ENCODE measurements at places on chromosomes 7 and 10.

DNA sequence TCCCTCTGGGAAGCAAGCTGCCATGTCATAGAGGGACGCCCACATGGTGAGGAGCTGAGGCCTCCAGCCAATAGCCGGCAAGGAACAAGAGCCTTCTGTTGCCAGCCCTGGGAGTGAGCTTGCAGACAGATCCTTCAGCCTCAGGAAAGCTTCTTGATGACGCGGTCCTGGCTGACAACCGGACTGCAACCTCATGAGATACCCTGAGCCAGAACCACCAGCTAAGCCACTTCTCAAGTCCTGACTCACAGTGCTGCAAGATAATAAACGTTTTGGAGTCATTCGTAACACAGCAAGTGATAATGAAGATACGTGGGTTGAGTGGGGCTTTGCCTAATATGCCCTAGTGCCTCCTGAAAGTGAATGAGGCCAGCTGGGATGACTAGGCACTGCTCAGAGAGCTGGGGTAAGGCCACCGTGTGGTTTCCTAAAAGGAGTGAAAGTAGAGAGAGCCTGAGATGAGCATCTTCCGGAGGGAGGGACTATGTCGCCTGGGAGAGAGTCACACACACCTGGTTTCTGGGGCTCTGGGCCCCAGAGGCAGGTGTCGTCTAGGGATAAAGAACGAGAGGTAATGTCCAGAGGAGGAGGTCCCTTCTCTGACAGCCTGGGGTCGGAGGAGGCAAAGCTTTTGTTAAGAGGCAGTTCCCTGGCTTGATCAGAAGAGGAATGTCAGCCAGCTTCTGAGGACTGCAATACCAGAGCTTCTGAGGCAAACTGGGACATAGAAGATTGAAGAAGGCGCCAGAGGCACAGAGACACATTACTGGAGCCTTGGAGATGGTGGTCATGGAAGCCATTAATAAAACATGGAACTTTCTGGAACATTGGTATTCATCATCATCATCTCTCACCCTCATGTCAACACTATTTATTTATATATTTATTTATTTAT, 53.6 kb downstream of the PYROXD2 start:
- peak; percentile 70 for DNase-seq

DNA sequence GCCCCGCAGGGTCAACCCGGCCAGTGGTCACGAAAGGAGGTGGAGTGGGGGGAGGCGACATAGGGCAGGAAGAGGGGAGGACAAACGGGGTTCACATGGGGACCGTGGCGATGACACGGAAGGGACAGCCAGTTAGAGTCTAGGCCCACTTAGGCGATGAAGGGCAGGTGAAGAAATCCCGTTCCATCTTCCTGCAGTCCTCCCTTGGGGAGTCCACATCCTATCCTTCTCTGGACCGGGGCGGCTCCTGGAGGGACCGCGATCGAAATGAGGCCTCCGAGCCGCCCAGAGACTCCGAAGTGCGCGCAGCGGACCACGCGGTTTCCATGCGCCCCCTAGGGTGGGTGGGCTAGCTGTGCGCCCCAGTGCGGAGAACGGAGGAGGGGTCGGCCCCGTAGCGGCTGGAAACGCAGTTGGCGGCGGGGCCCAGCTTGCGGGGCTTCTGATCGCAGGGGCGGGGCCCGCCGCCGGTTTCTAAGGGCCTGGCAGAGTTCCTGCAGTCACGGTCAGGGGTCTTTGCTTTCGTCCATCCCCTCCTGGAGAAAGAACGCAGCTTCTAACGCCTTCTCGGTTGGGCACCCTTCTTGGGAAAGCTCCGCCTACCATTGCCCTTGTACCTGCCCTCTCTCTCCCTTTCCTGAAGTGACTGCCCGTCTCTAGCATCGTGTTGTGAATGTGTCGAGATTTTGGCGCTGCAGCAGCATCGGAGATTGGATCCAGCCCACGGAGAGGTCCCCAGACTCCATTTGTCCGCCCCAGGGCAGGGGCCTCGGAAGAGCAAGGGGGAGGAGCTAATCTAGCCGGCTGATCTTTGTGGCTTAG, 17.9 kb upstream of the TMEM225B start:
- peak; percentile 54 for DNase-seq

- DNase-seq = no peak
These were observed 455.7 kb upstream of the KLF6 start for GRCh38 chr10:4240608-4241197.

DNA sequence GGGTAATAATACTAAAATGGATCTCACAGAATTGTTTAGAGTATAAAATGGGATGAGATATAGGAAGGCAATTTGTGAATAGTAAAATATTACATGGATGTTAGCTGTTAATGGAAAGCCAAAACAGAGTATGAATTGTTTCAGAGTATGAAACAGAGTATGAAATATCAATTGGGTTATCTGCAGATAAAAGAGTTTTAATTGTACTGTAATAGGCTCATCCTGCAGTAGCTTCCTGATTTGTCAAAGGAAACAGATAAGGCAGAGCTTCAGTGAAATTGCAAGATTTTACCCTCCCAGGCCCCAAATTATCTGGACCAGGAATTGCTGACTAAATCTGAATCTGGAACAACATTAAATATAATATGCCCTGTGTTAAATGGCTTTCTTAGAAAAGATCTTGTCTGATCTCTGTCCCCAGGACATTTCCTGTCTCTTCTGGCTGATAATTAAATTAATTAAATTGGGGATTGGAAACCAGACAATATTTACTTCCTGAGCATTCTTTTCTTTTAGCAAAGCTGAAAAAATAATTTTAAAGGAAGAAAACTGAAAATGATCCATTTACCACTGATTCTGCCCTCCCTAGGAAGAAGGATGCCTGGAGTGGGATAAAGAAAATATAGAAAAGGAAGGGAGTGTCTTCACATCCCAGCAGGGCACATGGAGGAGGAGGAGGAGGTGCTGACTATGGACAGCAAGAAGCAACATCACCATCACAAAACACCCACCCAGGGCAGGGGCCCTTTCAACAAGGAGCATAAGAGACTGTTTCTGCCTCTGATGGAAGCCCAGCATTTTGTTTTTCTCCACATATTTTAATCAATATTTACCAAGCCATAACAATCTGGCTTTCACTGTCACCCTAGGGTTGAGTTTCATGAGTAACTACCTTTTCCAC, 18.5 kb downstream of the PTN start:
- DNase-seq = no peak

DNA sequence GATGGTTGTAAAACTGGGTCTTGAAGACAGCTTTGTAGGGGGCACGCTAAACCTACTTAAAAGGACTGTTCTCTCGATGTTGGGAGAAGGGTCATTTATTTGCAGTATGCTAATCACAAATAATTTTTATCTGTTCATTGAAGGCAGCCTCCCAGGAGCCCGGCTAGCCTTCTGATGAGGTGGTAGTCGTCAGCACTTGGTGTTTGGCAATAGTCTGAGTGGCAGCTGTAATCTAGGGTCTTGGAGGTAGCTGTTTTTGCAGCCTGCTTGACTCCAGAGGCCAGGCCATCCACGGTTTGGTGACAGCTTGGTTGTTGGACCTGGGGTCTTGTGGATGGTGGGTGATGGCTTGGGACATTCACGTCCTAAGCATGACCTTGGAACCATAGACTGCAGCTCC, 2.2 kb downstream of the GTF2IRD1 start:
- no peak for DNase-seq

- no peak for DNase-seq
These were observed 497.6 kb upstream of the PHF14 start for GRCh38 chr7:10475940-10476641.

GRCh38 chr10:29607576-29607975, 27.2 kb downstream of the SVIL start:
- DNase-seq = no peak

DNA sequence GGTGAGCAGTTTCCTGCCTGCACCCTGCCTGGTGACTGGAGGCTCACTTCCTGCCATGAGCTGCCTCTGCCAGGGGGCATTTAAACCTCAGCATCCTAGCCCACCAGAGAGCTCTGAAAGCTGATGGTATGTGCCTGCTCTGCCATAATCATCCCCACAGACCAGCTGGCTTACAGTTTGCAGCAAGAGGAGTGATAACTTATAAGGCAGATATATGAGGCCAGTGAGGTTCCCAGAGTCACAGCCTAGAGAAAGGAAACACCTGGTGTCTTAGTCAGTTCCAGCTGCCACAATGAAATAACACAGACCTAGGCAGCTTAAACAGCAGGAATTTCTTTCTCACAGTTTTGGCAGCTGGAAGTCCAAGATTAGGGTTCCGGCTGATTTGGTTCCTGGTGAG, 232.0 kb downstream of the PAXIP1 start:
- DNase-seq = no peak

DNA sequence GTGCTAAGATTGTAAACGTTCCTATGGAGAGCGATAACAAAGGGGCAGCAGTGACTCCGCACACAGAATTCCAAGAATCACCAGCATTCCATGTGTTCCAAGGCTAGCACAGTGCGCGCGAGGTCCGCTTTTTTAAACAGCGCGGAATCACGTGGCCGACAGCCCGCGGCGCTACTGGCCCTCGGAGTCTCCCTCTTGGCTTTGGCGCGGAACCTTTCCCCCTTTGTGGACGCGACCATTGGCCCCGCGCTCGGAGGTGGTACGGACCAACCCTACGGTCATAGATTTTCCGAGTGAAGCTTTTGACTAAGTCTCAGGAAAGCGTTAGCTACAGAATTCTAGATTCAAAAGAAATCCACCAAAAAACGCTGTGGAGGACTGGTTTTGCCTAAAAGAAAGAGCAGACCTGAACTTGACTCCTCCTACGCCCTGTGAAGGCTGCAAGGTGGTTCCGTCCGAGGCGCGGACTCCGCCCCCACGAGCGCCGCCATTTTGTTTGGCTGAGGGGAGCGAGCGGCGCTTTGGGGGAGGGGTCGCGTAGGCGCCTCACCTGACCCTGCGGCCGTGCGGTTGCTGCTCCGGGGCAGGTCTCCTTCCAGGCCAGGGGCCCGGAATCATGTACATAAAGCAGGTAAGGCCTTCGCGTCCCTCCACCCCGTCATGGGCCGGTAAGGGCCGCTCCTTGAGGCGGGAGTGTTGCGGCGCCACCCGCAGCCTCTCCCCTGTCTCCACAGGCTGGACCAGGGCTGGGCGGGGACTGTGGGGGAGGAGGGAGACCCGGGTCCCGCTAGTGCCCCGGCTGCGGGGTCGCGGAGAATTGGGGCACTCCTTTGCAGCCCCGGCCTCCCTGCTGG, at the start of gene SMC3:
Gene SMC3, plus strand, starts transcription at position 495 of the 854 bp plus-strand sequence. Its CDS starts 122 bp downstream, at position 617.
- peak; percentile 94 for DNase-seq

DNA sequence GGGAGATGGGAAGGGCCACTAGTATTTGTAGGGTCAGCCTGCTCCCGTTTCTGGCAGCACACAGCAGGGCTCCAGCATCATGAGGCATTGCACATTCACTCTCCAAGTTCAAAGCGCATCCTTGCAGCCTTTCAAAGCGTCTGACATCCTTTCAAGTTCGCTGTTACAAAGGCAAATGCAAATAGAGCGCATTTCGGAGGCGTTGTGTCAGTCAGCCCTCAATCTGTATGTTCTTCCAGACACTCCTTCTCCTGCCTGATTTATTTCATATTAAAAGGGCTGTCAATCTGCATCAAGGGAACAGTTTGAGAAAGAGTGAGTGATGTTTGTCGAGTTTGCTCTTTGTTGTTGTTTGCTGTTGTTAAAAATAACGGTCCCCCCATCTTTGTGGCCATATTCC, 188.5 kb downstream of the SNX10 start:
- no peak for DNase-seq

- peak; percentile 87 for DNase-seq
These were observed 167.1 kb upstream of the ADO start for GRCh38 chr10:62637249-62638061.

DNA sequence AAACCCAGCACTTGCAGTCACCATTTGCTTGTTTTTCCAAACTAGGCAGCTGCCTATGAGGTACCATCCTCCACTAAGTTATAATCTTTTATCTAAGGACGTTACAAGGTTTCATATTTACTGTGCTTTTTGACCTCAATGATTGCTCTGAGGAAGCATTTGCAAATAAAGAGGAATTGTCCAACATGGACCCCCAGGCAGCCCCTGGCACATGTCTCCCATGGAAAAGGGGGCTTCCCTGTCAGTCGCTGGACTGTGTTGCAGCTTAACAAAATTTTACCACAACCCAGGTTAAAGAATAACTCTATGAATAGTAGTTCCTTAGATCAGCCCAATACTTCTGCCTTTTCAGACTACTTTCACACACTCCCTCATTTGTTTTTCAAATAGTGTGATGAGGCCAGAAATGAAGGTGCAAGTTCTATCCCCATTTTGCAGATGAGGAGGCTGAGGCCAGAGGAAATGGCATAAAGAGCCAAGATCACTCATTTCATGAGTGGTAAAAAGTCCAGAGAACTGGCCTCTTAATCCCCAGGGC, 52.8 kb upstream of the ZPBP start:
- no peak for DNase-seq

GRCh38 chr10:32241946-32242345, 105.0 kb downstream of the EPC1 start:
- DNase-seq = no peak

GRCh38 chr10:71735709-71736569, 16.4 kb upstream of the C10orf105 start:
- DNase-seq = peak; percentile 79

- no peak for DNase-seq
These were observed 153.6 kb downstream of the TMEM178B start for GRCh38 chr7:141227454-141227853.

DNA sequence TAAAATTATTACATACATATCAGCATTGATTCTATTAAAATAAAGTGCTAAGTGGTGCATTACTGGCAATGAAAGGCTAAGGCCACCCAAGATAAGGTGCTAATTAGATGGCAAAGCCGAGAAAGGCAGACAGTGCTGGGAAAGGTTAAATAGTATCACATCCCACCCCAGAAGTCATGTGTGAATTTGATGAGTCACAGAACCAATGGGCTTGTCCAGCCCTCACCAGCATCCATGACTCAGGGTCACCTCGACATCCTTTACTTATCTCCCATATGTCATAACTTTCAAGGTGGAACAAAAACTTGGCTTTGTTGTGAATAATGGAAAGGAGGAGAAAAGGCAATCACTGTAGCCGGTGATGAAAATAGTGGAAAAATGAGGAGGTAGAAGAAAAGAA, 459.1 kb downstream of the PLXNA4 start:
- DNase-seq = no peak

- peak; percentile 14 for DNase-seq
These were observed 96.8 kb downstream of the GLRX3 start for GRCh38 chr10:130233035-130233360.

GRCh38 chr10:76432016-76433012, 1000.9 kb downstream of the LRMDA start:
- DNase-seq = no peak

GRCh38 chr7:100170101-100170897, 1.9 kb upstream of the GAL3ST4 start:
- DNase-seq = no peak

GRCh38 chr7:20831956-20832355, 45.3 kb upstream of the SP8 start:
- no peak for DNase-seq

All from activated CD8-positive, alpha-beta memory T cell treated with anti-CD3 and anti-CD28 coated beads, Interleukin-2, amount 10 ng/mL, durations not matched to agents 7 days and 5 days (primary cell).